Stimulated activated CD8-positive, alpha-beta memory T cell treated with anti-CD3 and anti-CD28 coated beads, Interleukin-4, amount 100 ng/mL, for 48 hours (primary cell): ENCODE measurements at places on chromosomes 6 and 20.

DNA sequence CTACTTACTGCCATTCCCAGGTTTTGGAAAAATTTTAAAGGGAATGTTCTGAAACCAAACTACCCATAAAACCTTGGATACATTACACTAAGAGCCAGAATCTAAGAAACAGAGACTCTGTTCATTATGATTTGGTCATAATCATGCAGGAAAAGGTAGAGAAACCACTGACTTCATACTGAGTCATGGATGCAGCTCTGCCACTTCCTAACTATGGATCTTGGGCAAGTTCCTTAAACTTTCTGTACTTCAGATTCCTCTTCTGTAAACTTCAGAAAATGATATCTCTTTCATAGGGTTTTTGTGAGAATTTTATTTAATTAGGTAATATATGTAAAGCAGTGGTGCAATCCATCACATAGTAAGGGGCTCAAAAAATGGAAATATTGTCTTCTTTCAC is 20.0 kb downstream of the PLA2G7 start:
- DNase-seq: no peak

GRCh38 chr6:12842114-12842513 is 125.5 kb downstream of the PHACTR1 start:
- no peak for DNase-seq

- DNase-seq: no peak
Observed at GRCh38 chr6:54377776-54378175, 69.5 kb downstream of the TINAG start.

- DNase-seq: no peak
Observed at GRCh38 chr6:80254716-80255115, 148.2 kb downstream of the BCKDHB start.
